ENCODE measurements at places on chromosomes 3 and 15.

- no peak for DNase-seq
These were observed 64.3 kb downstream of the MINDY4B start for GRCh38 chr3:150840802-150841515.

GRCh38 chr3:139716908-139717485 lies 39.2 kb upstream of the NMNAT3 start:
- DNase-seq = no peak

DNA sequence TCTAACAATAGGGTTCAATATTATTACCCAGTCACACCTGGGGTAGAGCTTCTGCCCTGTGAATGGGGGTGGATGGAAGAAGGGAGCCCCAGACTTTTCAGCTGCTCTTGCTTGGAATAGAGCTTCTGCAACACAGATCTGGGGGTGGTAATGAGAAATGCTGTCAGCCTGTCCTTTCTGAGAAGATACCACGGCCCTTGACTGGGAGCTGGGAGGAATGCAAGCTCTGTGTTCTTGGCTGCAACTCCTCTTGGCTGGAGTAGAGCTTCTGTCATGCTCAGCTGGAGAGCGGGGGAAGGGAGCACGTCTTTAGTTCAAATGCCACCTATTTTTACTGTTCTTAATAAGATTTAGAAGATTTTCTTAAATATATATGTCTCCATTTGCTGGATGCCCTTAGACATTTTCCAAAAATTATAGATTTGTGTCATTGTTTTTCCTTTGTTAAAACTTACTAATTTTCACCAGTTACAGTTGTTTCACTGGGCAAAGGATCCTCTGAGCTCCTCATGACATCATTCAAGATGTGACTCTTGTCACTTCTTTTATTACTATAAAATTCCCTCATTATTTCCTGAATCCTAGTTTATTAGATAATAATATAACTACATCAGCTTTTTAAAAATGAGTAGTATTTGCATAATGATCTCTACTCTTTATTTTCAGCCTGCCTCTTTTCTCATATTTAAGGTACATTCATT lies 180.0 kb upstream of the TGFBR2 start:
- DNase-seq = peak; percentile 70

DNA sequence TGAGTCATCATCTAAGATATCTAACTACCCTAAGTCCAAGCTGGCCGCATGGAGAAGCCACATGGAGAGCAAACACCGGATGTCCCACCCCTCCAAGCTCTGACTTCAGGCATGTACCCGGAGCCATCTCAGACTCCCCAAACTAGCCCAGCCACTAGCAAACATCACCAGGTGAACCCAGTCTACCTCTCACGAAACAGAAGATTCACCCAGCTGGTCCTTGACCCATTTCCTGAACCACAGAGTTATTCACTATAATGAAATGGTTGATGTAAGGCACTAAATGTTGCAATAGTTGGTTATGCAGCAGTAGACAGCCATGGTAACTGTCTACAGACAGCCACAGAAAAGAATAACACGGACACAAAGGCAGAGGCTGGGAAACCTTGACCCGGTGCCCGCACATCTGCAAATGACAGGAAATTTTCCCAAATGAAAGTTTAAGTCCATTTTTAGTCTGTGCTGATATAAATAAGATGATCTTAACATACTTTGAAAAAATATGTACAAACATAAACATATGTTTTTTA lies 265.5 kb upstream of the ATP10A start:
- DNase-seq = no peak

DNA sequence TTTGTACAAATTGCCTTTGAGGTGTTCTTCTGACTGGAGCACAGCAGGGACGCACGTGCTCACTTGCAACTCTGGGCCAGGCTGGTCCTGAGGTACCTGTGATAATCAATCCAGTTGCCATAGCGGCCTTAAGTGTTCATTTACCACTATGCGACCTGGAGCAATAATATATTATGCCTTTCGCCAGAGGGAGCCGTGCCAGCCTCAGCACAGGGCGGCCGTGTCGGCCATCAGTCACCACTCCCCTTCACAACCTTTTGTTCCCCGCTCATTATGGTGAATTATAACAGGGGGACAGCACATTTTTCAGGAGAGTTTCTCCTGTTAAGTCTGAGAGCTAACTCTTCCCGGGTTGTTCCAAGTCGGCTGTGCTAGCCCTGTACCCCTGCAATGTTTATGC lies 289.7 kb downstream of the RORA start:
- no peak for DNase-seq

DNA sequence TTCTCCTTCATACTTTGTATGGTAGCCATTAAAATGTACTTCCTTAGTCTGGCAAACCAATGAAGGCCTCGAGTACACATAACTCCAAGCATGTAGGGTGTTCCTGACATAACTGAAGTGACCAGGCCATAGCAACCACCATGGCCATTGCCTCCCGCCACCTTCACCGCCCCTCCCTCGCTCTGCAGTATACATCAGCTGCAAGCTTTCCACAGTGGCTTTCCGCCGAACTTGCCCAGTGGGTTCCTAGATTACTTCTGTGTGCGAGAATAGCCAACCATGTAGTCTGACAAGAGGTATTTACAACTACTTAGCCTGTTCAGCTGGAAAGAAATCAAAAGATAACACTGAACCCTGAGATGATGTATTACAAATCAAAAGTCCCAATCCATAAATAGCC lies 3.4 kb upstream of the CTNNB1 start:
- no peak for DNase-seq

- peak; percentile 41 for DNase-seq
These were observed 265.2 kb downstream of the SUCLG2 start for GRCh38 chr3:67389176-67389575.

GRCh38 chr3:11601446-11602238 lies 42.1 kb downstream of the VGLL4 start:
- peak; percentile 54 for DNase-seq

GRCh38 chr3:18252578-18252977 lies 172.6 kb downstream of the SATB1 start:
- no peak for DNase-seq

DNA sequence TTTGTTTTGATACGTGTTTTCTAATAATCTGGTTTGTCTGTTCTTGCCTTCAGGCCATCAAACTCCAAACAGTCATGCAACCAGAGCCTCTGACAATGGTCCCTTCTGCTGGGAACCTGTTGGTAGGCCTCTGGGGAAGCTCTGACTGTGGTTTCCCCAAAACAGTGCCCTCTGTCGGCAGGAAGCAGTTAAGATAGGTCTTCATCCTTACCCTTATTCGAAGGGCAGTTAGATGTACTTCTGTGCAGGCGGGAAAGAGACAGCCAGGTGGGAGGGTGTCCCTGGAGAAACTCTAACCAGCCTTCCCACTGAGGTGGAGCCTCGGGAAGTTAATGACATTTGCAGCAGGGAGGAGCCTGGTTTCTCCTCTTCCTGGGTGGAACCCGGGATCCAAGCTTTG lies 81.6 kb upstream of the CHMP2B start:
- peak; percentile 54 for DNase-seq

DNA sequence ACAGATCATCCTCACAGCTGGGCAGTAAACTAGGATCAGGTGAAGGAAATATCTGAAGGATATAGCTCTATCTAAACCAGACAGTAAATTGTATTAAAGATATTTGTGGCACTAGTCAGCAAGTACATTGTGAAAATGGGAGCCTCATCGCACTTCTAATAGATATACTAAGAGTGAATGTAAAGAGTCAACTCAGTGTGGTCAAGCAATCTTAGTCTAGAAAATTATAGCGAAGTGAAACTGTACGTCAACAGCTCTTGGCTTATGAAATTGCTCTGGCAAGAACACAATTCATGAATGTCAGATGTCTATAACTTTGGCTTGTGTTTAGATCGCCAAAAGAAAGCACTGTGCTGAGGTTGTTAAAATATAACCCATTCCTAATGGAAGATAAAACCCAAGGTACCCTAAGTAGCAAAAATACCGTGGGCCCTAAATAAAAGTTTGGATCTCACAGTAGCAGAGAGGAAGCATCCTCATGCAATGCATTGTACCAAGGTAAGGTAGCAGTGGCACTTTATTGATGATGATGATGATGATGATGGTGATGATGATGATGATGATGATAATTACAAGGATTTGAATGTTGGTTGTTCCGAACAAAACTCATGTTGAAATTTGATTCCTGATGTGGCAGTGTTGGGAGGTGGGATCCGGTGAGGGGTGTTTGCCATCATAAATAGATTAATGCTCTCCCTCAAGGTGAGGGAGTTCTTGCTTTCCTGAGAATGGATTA lies 228.5 kb downstream of the UNC13C start:
- DNase-seq = no peak

- DNase-seq = peak; percentile 86
These were observed 44.5 kb downstream of the CTDSPL start for GRCh38 chr3:37905987-37906674.

- DNase-seq = peak; percentile 14
These were observed 37.0 kb downstream of the FBXL22 start for GRCh38 chr15:63634154-63634553.

DNA sequence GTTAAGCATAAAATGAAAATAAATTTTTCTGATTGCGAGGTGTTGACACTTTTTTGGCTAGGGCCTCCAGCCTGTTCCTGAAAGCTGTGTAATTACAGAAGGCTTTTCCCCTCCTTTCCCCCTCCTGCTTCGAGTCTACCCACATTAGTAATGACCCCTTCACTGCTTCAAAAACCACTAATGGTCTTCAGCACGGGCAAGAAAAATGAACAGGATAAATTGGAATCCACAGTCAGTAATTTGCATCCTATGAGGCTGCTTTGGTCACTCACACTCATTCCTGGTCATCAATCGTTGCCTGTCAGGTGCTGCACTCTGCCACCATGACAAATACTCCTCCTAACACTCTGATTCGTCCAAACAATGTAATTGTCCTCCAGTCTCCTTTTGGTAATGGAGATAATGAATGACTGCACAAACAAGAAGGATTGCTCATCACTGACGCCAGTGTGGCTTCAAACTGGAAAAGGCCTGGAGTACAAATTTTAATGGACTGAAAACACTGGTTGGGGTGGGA lies 148.6 kb downstream of the MEIS2 start:
- DNase-seq = peak; percentile 74

DNA sequence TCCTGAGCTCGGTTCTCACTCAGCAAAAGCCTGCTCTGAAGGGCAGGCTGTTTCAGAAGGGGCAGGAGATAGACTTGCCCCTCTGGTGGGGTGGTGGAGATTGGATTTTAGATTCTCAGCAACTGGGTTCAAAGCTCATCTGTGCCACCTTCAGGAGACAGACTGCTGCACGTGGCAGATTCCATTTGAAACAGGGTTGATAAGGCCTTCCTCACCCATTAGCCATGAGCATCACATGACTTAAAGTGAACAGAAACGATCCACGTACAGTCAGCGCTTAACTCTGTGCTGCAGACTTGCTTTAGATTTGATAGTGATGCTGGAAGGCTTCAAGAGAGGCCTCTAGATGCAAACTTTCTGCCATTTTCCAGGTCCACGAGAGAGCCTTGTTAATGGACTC lies 35.0 kb upstream of the MGLL start:
- DNase-seq = peak; percentile 36

DNA sequence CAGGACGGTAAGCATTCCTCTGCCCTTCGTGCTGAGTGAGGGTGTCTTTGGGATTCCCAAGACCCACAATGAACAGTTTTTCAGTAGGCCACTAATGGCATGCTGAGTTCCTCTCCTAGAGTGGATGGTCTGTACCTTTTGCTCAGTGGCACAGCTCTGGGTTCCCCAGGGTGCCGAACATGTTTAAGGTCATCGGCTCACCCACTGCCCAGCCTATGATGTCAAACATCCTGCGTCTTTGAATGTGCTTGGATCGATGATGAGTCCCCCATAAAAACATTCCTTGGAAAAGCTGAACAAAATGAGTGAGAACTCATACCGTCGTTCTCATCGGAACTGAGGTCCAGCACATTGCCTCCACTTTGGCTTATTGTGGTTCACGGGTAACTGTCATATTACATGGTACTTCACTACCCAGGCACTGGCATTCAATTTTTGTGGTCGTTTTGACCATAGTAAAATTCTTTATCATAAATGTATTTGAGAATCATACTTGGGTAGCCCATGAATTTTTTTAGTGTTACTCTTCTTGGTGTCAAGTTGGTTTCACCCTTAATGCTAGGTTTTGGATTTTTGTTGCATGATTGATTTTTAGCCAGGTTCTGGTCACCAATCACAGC lies 118.2 kb downstream of the SNRPN start:
- DNase-seq = no peak

- DNase-seq = no peak
These were observed 50.2 kb downstream of the SLCO2A1 start for GRCh38 chr3:133979553-133979952.

GRCh38 chr3:100089812-100090668 lies 24.3 kb downstream of the FILIP1L start:
- DNase-seq = peak; percentile 80

- DNase-seq = no peak
These were observed 49.1 kb downstream of the NEK11 start for GRCh38 chr3:131075632-131076328.

- peak; percentile 28 for DNase-seq
These were observed 6.7 kb downstream of the LMOD3 start for GRCh38 chr3:69115731-69116130.

- peak; percentile 69 for DNase-seq
These were observed 315.4 kb downstream of the PTPRG start for GRCh38 chr3:61876797-61877196.

GRCh38 chr3:153087595-153088566 lies 74.1 kb upstream of the RAP2B start:
- peak; percentile 66 for DNase-seq

DNA sequence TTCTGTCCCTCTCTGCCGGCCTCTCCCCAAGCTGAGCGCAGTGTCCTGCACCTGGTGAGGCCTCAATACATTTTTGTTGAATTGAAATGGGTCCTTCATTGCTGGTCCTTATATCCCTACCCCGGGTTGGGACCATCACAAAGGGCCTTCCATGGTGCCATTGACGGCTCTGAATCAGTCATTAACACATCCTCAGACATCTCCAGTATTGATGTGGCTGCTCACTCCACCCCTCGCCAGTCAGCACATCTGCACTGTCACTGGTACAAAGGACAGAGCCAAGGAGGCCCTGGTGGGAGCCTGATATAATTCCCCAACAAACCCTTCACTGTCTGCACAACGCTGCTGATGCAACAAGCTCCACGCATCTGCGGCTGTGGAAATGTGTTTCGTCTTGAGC lies 191.6 kb upstream of the TOPAZ1 start:
- no peak for DNase-seq

- DNase-seq = no peak
These were observed 437 bp downstream of the MKRN2OS start for GRCh38 chr3:12544652-12545472.

GRCh38 chr3:56453011-56453410 lies 15.3 kb downstream of the ERC2 start:
- DNase-seq = no peak

- peak; percentile 73 for DNase-seq
These were observed 44.5 kb downstream of the LRRFIP2 start for GRCh38 chr3:37129871-37130270.

- DNase-seq = no peak
These were observed 188.3 kb downstream of the LSAMP start for GRCh38 chr3:116256843-116257485.

DNA sequence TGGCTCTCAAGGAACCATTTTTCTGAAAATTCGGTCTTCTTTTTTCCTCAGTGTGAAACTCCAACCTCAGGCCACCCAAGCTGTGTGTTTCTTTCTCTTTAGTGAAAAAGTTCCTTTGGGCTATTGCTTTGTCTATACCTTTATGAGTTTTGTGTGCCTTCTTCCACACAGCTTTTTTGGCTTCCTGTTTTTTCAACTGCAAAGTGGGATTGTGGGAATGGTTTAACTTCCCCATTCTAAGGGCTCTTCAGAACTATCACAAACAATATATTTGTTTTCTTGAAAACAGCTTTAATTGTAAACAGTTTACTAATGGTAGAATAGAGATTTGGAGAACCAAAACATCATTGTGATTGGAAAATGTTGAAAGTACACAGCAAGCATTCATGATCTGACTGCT lies 10.4 kb downstream of the SYN2 start:
- DNase-seq = no peak
